Lower leg skin (tissue), 4 donors: ENCODE measurements at places on chromosomes 2 and 18. TPM values are rescaled to one million over a fixed set of nuclear protein-coding genes. Genes with fewer than 3 reads are reported as not detected.

GRCh38 chr2:96264086-96264485 is 1.7 kb downstream of the TMEM127 start:
- no peak for DNase-seq

DNA sequence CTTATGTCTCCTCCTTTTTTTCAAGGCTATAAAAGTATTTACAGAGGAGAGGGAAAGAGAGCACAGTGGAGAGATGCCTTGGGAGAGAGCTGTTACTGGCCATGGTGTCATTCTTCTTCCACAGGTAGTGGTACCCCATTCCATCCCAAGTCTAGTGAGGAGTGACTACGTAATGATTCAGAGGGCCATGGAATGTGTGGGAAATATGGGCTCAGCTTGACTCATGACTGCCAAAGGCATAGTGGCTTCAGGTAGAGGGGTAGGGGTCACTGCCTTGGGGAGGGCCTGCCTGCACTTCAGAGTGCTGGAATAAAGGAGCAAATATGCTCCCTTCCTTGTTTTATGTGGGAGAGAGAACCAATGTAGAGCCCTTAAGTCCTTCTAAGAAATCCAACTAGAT is 620.6 kb downstream of the IRS1 start:
- no peak for DNase-seq

DNA sequence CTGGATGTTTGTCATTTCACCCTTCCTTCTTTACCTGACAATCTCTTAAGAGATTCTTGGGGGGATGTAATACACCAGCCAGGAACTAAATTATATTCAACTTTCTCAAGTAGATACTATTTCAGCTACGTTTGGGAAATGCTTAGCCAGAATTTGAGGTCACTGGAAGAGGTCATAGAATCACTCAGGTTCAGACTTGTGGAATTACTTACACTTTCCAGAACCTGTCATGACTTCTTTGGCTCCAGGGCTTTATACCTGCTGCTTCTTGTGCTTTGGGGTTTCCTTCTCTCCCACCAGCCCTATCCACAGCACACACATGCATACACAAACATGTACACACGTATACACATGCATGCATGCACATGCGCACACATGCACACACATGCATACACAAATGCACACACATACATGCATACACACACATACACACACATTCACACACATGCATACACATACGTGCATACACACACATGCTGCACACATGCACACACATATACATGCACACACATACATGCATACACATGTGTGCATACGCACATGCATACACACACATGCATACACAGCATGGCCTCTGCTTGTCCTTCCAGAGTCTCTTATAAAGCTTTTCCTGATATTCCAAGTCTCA is 23.5 kb upstream of the ANXA4 start:
- DNase-seq: no peak

DNA sequence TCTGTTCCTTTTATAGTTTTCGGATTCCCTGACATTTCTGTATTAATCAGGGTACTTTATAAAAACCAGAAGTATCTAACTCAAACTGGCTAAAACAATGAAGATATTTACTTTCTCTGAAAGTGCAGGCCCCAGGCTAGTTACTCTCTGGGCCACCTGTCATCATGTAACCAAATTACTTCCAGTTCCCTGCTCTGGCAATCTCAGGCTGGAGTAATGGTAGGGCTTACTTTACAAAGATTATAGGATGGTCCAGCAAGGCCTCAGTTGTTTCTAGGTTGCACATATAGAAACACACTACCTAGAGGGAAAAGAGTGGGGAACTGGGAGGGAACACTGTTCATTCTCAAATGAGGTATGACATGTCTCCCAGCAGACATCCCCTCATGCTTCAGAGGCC is 74.8 kb downstream of the CHST9 start:
- no peak for DNase-seq

GRCh38 chr2:120814352-120814751 is 78.7 kb downstream of the GLI2 start:
- no peak for DNase-seq

- DNase-seq: no peak
Observed at GRCh38 chr2:118687192-118687591, 160.3 kb downstream of the EN1 start.

GRCh38 chr2:189580241-189580651 is 340 bp downstream of the SLC40A1 start:
- DNase-seq: no peak

GRCh38 chr18:21858544-21858943 is 118.0 kb downstream of the MIB1 start:
- DNase-seq: no peak

DNA sequence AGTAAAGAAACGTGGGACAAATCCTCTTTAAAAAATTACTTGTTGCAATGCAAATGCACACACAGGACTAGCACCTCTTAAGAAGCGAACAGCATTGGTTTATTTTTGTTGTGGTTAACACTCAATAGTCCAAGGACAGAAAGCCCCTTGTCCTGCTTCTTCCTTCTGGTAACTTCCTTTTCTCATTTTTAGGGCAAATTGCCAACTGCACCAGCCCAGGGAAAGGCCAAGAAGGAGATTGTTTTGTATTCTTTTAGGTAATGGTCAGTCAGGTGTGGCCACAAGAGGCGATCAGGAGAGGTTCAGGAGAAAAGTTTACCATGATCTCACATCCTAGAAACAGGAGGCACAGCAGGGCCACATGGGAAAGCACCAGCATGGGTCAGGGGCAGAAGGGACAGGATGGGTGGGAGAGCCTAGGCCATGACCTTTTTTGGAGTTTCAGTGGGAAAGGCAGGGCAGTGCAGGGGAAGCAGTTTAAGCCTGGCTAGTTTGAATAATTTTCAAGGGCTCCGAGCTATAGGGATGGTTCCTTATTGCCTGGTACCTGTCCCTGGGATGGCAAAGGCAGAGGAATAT is 73.0 kb downstream of the CHRNA1 start:
- DNase-seq: no peak

GRCh38 chr18:44579028-44579702 is 101.5 kb upstream of the SETBP1 start:
- DNase-seq: no peak

DNA sequence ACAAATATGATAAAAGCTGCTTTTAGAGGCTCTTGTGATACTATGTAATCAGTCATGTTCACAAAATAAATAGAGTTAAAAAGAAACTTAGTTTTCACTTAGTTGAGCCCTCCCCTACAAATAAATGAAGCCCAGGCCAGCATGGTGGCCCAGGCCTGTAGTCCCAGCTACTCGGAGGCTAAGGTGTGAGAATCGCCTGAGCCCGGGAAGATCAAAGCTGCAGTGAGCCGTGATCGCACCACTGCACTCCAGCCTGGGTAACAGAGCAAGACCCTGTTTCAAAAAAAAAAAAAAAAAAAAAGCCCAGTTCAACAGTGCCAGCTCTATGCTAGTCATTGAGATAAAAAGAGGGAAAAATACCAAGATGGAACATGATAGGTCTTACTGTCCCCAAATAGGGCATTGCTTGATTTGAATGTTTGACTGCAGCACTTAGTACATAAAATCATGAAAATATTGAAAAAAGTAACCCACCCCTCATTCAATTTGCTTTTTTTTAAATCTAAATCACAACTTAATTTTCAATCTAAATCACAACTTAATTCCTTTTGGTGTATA is 1.5 kb downstream of the ASNSD1 start:
- no peak for DNase-seq

The SH2D6 gene
- total RNA-seq: not detected

The RFTN2 gene
- 6.5 TPM for total RNA-seq
